ENCODE measurements at places on chromosomes 1 and 21.

- DNase-seq, result peak; percentile 9
These were observed 50.7 kb upstream of the H6PD start for GRCh38 chr1:9183898-9184297.

- DNase-seq, result no peak
These were observed 37.7 kb downstream of the SH3GLB1 start for GRCh38 chr1:86741947-86742572.

DNA sequence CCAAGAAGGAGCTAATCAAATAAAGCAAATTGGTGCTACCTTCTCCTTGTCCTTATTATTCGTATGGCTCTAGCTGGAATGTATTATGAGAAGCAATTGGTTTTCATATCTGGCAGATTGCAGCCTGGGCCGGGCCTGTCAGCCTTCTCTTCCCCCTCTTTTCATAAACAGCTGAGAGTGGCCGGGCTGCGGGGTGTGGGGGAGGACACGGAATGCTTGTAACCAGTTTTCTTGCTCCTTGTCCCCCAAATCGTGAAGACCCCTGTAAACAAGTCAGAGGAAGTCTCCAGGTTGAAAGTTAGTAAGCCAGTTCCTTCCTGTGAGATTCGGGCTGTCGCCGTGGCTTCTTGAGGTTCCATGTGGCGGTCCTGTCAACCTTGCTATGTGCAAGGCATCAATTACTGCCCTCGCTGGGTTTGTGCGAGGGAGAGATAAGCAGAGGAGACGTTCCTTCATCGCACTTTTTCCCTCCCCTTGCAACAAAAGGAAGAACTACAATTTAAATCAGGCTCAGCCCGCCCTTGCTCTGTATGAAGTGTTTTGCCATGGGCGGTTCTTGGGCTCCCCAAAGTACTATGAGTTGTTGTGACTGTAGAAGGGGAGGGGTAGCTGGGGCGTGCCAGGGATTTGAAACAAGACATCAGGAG is 450.7 kb downstream of the CAMTA1 start:
- no peak for DNase-seq

- no peak for DNase-seq
These were observed 283.4 kb downstream of the PTPRU start for GRCh38 chr1:29519788-29520110.

GRCh38 chr21:40194185-40194980 is 327.1 kb downstream of the PCP4 start:
- DNase-seq, result peak; percentile 90

- DNase-seq, result no peak
These were observed 3.8 kb downstream of the LDLRAD2 start for GRCh38 chr1:21815724-21816321.

GRCh38 chr1:204602111-204602579 is 83.4 kb downstream of the LRRN2 start:
- DNase-seq, result no peak

DNA sequence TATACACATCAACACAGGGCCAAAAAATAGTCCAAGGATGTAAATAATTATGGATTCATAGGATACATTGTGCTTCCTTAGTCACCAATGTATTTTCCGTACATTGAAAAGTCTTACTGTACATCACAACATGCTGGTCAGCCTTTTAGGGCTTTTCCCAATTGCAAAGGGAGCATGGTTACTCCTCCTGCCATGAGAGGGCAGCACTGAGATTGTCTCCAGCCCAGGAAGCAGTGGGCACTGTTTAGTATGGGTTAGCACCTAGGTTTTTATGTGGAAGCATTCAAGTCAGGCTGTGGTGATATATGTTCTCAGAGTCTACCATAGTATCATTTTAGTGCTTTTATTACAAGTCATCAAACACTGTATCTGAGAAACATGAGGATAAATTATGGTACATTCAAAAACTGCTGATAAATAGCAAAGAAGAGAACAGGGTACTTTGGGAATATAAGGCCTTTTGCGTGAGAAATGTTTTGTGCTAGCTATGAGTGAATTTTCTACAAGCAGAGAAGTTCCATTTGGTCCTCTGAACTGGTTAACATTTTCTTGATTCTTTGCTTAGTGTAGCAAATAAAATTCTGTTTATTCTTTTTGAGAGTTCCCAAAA is 34.0 kb downstream of the ST6GALNAC5 start:
- DNase-seq, result no peak

All from DMS79 treated with DMSO at 0.1 percent for 48 hours (cell line).